Left lung (tissue), 14 donors: ENCODE measurements at places on chromosomes 7 and 10. TPM values are rescaled to one million over a fixed set of nuclear protein-coding genes. Genes with fewer than 3 reads are reported as not detected.

The PON3 gene
- 14.7 TPM for polyA plus RNA-seq

The PTN gene
- polyA plus RNA-seq = 85.1 TPM

The HMX2 gene
- not detected for polyA plus RNA-seq

The JCAD gene
- 88.4 TPM for polyA plus RNA-seq

The ITPRID1 gene
- not detected for polyA plus RNA-seq

The TMEM236 gene
- polyA plus RNA-seq = 0.21 TPM

The NKX1-2 gene
- polyA plus RNA-seq = not detected

The MBLAC1 gene
- 1.3 TPM for polyA plus RNA-seq

The NUTM2A gene
- polyA plus RNA-seq = 1.6 TPM

The PDZD7 gene
- polyA plus RNA-seq = 0.73 TPM

The NSMCE4A gene
- 112 TPM for polyA plus RNA-seq

The SPDYE11 gene
- polyA plus RNA-seq = 1.00 TPM

The CTAGE8 gene
- polyA plus RNA-seq = 6.3 TPM

The SUGCT gene
- polyA plus RNA-seq = 2.4 TPM

The TMEM176A gene
- 2.7 TPM for polyA plus RNA-seq

The BMPER gene
- polyA plus RNA-seq = 39.9 TPM

DNA sequence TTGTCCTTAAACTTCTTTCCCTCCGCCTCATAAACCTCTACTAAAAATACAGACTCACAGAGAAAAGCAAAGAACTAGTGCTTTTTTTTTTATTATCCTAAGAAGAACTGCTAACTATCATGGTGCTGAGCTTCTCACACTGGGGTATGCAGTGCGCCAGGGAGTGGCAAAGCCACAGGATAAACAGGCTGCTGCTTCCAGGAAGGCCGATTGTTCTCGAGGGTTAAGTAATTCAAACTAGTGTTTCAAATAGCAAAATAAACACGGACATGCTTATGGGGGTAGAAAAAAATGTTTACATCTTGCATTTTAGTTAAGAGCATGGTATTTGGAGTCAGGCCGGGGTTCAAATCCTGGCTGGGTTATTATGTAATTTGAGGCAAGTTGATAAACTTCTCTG, 157.0 kb downstream of the TAX1BP1 start:
- peak; percentile 58 for DNase-seq

DNA sequence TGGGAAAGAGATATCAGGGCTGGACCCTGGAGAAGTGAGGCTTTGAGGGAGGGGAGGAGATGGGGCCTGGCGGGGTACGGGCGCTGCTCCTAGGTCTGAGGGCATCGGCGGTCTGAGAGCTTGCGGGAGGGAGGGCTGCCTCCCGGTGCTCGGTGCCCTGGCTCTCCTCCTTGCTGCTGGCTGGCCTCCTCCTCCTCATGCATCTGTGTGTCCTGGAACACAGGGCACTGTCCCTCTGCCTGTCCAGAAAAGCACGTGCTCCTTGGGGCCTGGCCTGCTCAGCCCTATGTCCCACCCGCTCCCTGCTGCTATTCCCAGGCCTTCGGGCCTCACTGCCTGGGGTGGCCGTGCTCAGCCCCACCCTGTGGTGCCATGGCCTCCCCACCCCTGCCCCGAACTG, 166.9 kb downstream of the RNF216 start:
- no peak for DNase-seq

- no peak for DNase-seq
These were observed 467.9 kb upstream of the PODXL start for GRCh38 chr7:132024290-132024689.

DNA sequence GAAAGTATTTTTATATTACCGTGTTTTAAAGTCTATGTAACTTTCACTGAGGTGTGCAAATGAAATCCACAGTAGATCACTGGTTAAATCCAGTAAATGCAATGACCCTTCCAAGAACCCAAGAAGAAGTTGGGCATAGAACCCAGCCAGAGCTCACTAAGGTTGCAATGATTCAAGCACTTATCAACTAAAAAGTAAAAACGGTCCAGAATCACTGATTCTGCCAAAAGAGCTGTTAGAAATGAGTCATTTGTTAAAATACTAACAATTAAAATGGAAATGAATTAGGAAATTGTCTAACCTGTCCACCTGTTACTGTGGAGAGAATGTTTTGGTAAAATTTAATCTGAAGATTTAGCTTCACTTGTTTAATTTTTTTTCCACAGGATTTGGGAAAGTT, 74.4 kb downstream of the ANK3 start:
- no peak for DNase-seq

- no peak for DNase-seq
These were observed 23.9 kb downstream of the UNC5B start for GRCh38 chr10:71236286-71236685.

DNA sequence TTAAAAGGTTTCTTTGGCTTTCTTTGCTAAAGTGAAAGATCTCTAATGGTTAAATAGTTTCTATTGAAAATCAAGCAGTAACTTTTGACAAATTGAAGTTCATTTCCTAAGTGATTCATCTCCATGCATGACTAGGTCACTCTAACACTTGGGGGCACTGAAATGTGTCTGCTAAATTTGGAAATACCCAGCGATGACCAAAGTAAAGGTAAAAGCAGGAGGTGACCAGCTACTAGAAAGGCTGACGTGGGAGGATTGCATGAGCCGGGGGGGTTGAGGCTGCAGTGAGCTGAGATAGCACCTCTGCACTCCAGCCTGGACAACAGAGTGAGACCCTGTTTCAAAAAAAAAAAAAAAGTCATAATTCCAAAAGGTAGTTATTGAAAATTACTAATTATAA, 111.8 kb upstream of the GPR141 start:
- DNase-seq = no peak

GRCh38 chr10:4191354-4191753, 406.3 kb upstream of the KLF6 start:
- DNase-seq = no peak

GRCh38 chr7:134695321-134695860, 48.7 kb downstream of the BPGM start:
- no peak for DNase-seq

GRCh38 chr10:12327074-12327473, 22.3 kb upstream of the CAMK1D start:
- DNase-seq = no peak

- DNase-seq = no peak
These were observed 1288.7 kb upstream of the SORCS1 start for GRCh38 chr10:108453166-108453565.

GRCh38 chr7:134328900-134329299, 12.2 kb upstream of the SLC35B4 start:
- no peak for DNase-seq

- DNase-seq = no peak
These were observed 121.9 kb downstream of the SMURF1 start for GRCh38 chr7:99021941-99022560.

DNA sequence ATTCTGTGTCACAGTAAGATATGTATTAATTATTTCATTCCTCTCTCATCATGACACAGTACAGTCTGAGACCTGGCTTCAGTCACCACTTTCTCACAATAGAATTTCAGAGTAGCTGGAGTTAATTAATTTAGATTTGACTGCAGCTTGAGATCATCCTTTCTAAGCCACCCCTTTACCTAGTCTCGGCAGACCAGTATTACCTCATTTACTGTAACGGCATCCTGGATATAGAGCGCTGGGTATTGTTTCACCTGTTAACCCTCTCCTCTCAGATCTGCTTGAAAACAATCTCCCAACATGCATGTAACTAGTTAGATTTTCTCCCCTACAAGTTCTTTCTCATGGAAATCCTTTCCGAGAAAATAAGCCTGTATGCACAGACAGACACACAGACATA, 1057.5 kb downstream of the GATA3 start:
- no peak for DNase-seq

DNA sequence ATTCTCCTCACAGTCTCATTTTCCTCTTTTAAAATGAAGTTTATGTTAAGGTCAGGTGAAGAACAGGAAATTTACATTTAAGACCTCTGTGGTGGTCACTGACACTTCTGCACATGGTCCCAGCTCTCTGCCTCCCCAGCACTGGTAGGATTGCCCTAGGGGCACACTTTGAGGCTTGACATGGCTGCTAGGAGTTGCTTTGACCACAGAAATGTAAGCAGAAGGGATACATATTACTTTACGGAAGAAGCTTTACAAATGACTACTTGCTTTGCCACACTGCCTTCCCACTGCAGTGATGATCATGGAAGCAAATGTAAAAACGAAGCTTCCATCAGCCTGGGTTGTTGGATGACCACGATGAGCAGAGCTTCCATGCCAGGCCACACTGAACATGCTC, 53.1 kb upstream of the RSU1 start:
- no peak for DNase-seq

DNA sequence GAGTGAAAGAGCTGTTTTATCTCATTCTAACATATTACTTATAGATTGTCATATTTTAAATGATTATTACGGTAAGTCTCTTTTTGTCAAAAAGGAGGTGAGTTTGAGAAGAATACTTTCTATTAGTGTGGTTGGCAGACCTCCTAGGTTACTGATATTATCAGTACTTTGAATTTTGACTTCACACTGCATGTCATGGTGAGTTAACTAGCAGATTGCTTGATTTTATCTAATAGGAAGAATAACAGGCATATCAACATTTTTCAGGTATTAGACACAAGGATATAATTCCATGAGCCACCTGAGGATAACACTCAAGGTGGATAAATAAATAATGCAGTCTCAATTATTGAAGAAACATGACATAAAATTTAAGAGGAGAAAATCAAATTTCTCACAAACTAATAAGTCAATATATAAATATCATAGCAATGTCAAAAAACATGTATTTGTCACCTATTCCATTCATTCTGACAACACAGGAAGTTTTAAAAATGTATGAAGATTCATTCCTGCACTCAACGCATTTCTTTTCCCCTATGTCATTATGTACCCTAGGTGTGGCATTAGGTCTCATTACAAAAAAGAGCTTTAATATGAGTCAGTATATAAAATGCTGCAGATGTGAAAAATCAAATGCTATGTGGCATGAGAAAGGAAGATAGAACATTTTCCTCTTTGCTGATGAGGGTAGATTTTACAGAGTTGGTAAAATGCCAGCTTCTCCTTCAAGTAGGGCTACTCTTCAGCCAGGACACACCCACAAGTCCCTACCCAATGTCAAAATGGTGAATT, 1621.6 kb downstream of the REEP3 start:
- no peak for DNase-seq

DNA sequence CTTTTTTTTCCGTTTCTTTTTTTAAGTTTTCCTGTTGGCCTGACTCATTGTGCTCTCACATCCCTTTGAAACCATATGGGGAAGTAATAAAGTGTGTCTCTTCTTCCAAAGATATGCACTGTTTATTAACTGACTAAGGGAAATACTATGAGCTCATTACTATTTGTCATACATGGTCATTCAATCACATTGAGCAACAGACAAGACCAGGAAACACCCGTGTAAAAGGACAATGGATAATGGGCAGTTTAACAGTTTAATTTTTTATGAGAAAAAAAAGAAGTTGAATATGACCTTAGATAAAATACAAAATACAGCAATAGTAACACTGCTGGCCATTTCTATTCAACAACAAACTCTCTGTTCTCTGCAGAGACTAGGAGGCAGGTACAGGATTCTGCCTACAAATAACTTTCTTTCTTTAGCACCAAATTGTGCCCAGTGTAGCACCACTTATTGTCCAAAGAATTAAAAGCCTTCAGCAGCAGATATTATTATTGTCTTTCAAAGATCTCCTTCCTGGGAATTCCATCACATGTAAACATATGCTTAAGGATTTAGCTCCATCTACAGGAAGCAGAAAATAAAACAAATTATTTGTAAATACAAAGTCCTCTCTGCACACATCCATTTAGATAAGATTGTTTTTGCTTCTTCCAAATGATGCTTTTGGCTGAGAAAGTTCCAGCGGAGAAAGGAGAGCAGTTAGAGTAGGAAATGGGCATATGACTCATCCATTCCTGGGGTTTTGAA, 55.0 kb upstream of the AKR1E2 start:
- DNase-seq = peak; percentile 49

GRCh38 chr7:104791080-104791479, 222.9 kb upstream of the KMT2E start:
- no peak for DNase-seq

DNA sequence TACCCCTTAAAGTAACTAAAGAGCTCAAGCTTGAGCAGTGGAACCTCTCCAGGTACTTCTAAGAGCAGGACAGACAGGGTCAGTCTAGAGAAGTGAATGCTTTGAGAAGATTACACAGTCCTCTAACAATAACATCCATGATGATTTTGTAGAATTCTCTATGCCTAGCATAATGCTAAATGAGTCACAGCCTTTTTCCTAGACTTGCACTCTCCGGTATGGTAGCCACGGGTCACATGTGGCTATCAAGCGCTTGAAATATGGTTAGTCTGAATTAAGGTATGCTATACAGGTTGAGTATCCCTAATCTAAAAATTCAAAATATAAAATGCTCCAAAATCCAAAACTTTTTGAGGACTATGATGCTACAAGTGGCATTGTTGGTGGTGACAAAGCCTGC, 166.6 kb upstream of the MKLN1 start:
- DNase-seq = no peak

- peak; percentile 40 for DNase-seq
These were observed 13.0 kb upstream of the WIPI2 start for GRCh38 chr7:5177060-5177459.

- no peak for DNase-seq
These were observed 72.2 kb upstream of the TMEM140 start for GRCh38 chr7:135075716-135076115.

DNA sequence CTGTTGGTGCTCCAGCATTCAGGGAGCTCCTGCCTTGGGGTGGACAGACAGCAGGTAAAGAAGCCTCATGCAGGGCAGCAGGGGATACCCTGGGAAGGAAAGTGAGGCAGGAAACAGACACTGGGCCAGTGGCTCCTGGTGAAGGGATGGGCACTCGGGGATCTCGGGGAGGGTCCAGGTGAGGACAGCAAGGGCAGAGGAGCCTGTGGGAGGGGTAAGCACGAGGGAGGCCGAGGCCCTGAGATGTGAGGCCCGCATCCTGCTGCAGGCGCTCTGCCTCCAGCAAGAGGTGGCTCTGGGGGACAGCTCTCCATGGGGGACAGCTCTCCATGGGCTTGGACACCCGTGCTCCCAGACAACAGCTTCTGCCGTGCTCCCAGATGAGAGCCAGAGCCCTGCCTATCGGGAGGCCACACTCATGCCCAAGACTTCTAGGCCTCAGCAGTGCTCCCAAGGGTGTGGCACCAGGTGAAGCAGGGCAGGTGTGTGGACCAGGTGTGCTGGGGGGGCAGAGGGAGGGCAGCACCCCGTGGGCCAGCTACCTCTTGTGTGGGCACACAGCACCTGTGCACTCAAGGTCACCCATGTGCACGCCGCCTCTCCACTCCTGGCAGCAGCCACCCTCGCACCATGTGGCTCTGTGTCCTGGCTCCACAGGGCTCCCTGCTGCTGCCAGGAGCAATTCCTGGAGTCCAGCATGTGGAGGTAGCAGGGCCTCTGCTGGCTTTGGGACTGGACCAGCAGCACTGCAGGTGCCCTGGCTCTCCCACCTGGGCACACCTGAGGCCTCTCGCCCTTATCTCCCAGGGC, 93.6 kb upstream of the INSIG1 start:
- peak; percentile 30 for DNase-seq

DNA sequence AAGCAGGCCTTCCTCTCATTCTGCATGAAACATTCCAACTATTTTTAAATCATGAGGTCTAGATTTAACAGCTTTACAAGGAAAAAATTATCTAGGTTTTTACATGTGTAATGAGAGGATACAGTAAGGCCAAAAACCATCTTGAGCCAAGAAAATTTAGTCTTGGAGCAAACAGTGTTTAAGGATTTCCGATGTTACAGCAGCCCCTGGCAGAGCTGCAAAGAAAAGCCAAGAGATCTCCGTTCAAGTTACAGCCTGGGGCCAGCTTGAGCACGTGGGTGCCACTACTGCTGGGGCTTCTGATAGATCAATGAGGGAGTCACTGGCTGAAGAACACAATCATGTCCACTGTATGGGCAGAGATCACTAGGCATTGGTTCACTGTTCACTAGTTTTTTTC, 156.2 kb downstream of the EVX1 start:
- no peak for DNase-seq

GRCh38 chr7:33423646-33424020, 294.3 kb downstream of the BBS9 start:
- no peak for DNase-seq
